ENCODE measurements at places on chromosomes 12 and 14.

GRCh38 chr14:24162093-24162492, 1.0 kb downstream of the IRF9 start:
- DNase-seq: no peak

- peak; percentile 78 for DNase-seq
These were observed 58.0 kb downstream of the LGMN start for GRCh38 chr14:92690171-92691011.

- peak; percentile 72 for DNase-seq
These were observed 527.2 kb downstream of the FLRT2 start for GRCh38 chr14:86057018-86057667.

DNA sequence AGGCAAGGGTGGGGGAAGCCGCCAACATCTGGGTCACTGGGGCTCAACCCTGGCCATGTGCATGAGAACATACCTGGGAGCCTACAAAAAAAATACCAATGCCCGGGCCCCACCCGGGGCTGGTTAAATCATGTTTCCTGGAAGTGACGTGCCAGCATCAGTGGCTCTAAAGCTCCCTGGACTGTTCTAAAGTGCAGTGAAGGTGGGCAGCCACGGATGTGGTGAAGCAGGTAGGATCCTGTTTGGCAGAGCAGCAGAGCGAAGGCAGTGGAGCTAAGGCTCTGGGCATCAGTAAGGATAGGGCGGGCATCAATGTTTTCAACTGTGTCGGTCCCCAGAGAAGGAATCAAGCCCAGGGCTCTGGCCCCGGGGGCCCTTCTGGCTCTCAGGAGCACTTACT, 525 bp upstream of the GPR68 start:
- no peak for DNase-seq

- no peak for DNase-seq
These were observed 41.4 kb upstream of the FGF6 start for GRCh38 chr12:4486980-4487379.

- DNase-seq: no peak
These were observed 11.5 kb downstream of the SLC38A2 start for GRCh38 chr12:46360908-46361666.

DNA sequence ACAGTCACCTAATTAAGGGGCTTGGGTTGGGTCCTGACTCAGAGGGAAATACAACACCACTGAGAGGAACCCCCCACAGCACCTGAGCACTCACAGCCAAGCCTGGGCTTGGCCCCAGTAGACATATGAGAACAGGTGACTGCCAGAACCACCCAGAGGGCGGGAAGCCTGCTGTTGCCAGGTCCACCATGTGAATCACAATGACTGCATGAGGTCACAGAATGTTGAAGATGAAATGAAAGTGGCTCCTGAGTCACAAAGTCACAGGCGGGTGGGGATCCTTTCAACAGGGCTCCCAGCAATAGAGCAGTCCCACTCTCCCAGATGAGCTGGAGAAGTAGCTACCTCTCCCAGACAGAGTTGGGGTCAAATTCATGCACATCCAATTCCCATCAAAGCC, at the start of gene LRRC74A:
Gene LRRC74A (plus strand): TSS at position 287 of the 400 bp plus-strand sequence. CDS start 290 bp downstream, outside the sequence.
- no peak for DNase-seq

- peak; percentile 3 for DNase-seq
These were observed 160.2 kb downstream of the KICS2 start for GRCh38 chr12:64061868-64062375.

GRCh38 chr12:107461222-107461975, 224.2 kb upstream of the PWP1 start:
- DNase-seq: no peak

- DNase-seq: no peak
These were observed 3.5 kb downstream of the TMEM63C start for GRCh38 chr14:77185093-77185465.

GRCh38 chr12:57011438-57012424, 4.6 kb downstream of the TAC3 start:
- DNase-seq: no peak

DNA sequence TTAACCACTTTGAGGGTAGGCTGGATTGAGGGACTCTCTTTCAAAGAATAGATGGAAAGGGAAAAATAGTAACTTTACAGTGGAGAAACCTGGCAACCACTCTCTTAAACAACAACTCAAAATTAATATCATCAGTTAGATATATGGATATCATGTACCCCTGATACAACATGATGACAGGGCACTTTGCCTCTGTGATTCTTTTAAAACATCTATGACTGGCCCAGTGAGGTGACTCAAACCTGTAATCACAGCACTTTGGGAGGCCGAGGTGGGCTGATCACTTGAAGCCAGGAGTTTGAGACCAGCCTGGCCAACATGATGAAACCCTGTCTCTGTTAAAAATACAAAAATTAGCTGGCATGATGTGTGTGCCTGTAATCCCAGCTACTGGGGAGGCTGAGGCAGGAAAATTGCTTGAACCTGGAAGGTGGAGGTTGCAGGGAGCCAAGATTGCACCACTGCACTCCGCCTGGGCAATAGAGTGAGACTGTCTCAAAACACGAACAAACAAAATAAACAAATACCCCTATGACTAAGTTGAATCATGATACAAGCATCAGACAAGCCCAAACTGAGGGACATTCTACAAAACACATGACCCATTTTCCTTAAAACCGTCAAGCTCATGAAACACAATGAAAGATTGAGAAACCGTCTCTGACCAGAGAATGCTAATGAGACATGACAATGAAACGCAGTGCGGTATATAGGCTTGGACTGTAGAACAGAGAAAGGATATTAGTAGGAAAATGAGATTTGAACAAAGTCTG, 26.4 kb upstream of the SLC7A8 start:
- no peak for DNase-seq

DNA sequence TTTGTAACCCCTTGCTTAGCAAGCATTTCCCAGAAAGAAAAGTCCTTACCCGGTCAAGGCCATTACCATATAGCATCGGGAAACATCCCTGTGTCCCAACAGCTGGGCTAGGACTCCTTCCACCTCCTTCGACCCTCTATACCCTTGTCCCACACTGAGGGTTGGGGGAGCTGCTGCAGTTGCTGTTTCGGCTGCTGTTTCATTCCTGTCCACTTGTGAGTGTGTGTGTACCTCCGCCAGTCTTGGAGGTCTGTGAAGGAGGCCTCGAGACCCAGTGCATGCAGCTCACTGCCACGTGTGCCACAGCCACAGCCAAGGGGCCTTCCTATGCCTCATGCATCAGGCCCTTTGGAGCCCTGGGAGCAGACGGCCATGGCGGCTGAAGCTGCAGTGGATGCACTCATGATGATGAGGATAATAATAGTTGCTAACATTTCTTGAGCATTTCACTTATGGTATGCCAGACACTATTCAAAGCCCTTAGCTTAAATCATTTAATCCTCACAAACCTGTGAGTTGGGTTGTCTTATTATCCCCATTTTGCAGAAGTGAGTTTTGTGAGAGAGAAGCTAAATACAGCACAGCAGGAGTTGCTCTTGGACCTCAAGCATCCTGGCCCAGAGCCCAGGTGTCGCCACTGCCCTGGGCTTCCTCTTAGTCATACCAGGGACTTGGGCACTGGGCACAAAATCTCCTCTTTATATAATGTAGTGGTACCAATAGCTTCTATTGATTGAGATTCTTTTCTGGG, 156.5 kb downstream of the PRKCH start:
- DNase-seq: peak; percentile 40

All from hematopoietic multipotent progenitor cell treated with erythropoietin and hydrocortisone succinate and interleukin-3 and kit ligand, for 4 days (in vitro differentiated cells).